M059J (cell line): ENCODE measurements at places on chromosomes 1 and 21.

DNA sequence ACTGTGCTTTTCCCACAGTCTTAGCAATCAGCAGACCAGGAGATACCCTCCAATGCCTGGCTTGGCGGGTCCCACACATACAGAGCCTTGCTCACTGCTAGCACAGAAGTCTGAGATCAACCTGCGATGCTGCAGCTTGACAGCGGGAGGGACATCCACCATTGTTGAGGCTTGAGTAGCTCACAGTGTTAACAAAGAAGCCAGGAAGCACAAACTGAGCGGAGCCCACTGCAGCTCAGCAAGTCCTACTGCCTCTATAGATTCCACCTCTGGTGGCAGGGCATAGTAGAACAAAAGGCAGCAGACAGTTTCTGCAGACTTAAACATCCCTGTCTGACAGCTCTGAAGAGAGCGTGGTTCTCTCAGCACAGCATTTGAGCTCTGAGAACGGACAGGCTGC lies 33.4 kb downstream of the MNDA start:
- no peak for DNase-seq

DNA sequence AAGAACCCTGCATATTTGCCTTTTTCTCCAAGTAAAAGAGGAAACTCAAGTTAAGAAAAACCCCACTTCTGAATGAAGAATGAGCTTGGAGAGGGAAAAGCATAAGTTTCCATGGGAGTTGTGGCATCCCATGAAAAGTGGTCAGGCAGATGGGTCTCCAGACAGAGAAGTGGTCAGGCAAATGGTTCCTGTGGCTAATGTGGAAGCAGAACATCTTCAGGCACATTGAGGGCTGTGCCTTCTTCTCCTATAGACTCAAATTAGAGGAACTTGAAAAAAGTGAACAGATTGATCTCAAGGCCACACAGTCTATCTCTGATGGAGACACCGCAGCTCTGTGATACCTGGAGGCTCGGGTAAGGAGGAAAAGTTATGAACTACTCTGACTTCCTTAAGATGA lies 55.7 kb upstream of the KIRREL1 start:
- no peak for DNase-seq

GRCh38 chr1:188723332-188724020 lies 1754.2 kb downstream of the BRINP3 start:
- no peak for DNase-seq

DNA sequence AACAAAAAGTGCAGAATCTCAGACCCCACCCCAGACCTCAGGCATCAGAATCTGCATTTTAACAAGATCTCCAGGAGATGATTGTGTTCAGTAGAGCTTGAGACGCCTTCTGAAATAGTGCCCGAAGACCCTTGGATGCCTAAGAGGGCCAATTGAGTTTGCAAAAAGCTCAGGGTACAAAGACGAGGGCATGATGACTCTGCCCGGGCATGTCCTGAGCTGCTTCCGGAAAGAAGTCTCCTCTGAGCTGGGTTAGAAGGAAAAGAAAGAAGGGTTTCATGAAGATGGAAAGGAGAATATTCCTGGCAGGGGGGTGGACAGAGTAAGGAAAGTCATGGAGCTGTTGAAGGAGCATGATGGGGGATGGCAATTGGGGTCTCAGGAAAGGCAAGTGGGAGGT lies 246.1 kb upstream of the TMEM51 start:
- DNase-seq = no peak

- DNase-seq = no peak
These were observed 391.8 kb downstream of the CAMTA1 start for GRCh38 chr1:7177021-7177420.

GRCh38 chr1:232140419-232141166 lies 489.3 kb downstream of the SIPA1L2 start:
- DNase-seq = no peak

GRCh38 chr1:8094481-8095241 lies 68.6 kb upstream of the ERRFI1 start:
- DNase-seq = peak; percentile 94

DNA sequence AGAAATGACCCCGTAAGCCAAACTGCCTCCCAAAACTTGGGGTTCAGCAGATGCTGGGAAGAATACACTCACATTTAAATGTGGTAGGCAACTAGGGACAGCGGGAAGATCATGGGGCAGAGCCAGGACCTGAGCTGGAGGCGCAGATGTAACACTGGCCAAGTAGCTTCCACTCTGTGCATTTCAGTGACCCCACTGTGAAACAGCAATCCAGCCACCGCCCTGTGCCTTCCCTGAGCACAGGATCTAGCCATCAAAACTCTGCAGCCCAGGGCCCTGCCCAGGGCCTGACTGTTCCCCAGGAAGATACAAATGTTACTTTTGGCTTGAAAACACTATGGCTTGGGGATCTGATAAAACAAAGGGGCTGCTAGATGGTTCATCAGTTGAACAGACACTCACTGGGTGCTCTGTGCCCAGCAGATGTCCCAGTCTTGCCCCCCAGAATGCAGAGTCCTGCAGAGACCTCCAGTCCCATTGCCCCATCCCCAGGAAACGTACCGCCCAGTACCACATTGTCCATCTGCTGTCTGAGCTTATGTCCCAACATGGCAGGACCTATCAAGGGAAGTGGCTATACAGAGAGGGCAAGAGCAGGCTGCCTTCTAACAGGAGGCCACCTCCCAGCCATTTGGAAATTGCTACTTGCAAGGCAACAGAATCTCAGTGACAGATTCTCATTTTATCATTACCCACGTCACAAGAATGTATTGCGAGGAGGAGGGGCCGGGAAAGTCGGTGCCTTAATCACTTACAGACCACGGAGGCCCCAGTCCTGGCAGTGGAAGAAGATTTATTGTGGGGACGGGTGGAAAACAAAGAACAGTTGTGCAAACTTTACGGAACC lies 124.0 kb downstream of the DMRTB1 start:
- no peak for DNase-seq

- no peak for DNase-seq
These were observed 26.4 kb downstream of the QSOX1 start for GRCh38 chr1:180181048-180181447.

DNA sequence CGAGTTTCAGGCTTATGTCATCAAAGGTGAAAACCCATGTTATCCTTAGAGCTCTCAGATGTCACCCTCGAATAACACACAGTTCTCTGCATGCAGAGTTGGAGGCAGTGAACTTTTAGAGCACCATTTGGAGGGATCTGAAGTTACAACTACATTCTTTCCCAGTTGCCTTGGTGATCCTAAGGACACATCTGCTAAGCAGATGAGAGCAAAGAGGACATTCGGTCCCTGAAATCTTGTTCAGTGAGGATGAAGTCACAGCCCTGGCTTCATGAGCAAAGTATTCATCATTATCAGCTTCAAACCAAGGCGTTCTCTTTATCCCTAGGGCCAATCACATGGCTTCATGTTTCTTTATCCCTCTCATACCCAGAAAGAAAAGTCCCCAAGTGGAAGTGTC lies 23.1 kb upstream of the MCOLN2 start:
- DNase-seq = no peak

DNA sequence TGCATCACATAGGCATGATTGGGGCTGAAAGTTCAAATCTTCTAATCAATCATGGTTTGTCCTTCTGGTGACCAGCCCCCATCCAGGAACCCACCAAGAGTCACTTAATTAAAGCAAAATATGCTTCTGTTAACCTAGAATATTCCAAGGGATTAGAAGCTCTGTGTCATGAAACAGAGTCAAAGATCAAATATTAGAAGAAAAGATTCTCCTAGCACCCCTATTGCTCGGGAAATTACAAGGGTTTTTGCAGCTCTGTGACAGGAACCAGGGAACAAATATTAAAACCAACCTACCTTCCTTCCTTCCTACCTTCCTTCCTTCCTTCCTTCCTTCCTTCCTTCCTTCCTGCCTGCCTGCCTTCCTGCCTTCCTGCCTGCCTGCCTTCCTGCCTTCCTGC lies 31.8 kb upstream of the ACTN2 start:
- DNase-seq = no peak

DNA sequence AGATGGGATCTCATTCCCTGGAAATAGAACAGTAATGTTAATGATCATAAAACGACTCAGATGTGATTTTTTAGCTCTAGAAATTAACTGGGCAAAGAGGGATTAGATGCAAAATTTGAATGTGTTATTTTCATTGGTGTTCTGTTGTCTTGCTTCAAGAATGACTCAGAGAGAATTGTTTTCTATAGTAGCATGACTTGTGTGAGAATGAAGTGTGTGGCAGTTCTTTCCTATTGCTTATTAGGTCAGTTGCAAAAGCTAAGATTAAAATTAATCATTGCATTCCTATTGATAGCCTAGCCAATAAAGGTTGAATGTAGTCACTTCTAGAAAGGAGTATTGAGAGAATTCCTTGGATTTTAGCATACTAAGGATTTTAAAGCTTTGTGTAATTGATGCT lies 22.9 kb downstream of the SPEN start:
- DNase-seq = no peak

GRCh38 chr1:2610036-2610959 lies 22.5 kb downstream of the MMEL1 start:
- peak; percentile 6 for DNase-seq

GRCh38 chr1:55081188-55081904 lies 42.0 kb downstream of the PCSK9 start:
- peak; percentile 81 for DNase-seq

- DNase-seq = peak; percentile 85
These were observed 10.7 kb upstream of the SDC3 start for GRCh38 chr1:30919025-30919881.

- DNase-seq = no peak
These were observed 34.6 kb upstream of the CHIT1 start for GRCh38 chr1:203264052-203264501.

DNA sequence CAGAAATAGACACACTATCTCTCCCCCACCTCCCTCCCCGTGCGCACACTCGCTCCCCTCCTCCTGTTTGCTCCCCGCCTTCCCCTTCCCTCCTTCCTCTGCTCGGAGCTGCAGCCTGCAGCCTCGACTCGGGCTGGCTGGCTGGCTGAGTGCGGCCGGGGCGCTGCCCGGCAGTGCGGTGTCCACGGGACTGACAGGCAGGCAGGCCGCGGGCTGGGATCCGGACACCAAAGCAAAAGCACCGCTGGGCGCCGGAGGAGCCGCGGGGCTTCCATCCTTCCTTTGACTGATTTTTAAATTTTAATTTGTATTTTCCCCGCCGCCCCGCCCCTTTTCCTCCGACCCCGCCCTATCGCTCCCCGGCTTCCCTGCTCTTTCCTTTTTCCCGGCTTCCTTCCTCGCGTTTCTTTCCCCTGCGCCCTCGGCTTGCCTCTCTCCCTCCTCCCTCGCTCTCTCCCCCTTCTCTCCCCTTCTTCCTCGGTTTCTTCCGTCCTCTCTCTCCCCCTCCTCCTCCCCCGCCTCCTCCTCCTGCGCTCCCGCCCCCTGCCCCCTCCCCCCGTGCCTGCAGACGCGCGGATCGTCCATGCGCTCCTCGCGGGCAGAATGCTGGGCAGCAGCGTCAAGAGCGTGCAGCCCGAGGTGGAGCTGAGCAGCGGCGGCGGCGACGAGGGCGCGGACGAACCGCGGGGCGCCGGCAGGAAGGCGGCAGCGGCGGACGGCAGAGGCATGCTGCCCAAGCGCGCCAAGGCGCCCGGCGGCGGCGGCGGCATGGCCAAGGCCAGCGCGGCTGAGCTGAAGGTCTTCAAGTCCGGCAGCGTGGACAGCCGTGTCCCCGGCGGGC lies 109.4 kb downstream of the NAV1 start:
- peak; percentile 39 for DNase-seq

DNA sequence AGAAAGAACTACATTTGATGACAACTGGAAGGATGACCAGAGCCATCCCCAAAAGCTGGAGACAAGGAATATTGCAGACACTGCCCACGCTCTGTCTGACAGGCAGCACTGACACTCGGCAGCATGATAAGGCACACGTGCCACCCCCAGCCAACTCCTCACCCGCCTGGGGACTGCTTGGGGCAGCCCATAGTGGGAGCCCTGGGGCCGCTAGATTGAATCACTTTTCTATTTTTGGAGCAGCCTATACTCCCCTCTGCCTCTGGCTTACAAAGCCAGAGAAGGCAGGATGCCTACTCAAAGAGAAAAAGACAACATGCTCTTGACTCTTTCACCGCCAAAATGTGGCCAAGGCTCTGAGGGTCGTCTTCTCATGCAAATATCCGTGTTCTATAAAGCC lies 1.3 kb downstream of the SMG5 start:
- peak; percentile 45 for DNase-seq

- peak; percentile 1 for DNase-seq
These were observed 28.2 kb upstream of the FCRL4 start for GRCh38 chr1:157626099-157626498.

GRCh38 chr1:98403963-98404480 lies 257.5 kb upstream of the SNX7 start:
- no peak for DNase-seq

- no peak for DNase-seq
These were observed 88.5 kb upstream of the GCLM start for GRCh38 chr1:93997756-93998155.

DNA sequence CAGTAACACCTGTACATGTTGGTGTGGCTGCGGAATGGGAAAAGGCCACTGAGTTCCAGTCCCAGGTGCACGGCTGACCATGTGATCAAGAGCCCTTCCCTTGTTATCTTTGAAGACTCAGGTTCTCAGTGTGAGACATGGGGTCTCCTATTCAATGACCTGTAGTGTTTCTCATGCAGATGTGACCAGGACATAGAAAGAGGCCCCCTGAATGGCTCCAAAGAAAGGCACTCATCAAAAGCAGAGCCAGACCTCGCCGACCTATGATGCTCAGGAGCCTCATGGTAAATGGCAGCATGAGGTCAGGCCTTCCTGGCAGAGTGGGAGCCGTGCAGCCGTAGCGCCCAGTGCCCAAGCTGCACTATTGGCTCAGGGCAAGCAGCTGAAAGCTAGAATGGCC lies 42.3 kb upstream of the HAO2 start:
- no peak for DNase-seq
